ENCODE measurements at places on chromosomes 6 and 20.

- DNase-seq = no peak
Measured at GRCh38 chr6:71888756-71889340, 2.5 kb downstream of the RIMS1 start.

DNA sequence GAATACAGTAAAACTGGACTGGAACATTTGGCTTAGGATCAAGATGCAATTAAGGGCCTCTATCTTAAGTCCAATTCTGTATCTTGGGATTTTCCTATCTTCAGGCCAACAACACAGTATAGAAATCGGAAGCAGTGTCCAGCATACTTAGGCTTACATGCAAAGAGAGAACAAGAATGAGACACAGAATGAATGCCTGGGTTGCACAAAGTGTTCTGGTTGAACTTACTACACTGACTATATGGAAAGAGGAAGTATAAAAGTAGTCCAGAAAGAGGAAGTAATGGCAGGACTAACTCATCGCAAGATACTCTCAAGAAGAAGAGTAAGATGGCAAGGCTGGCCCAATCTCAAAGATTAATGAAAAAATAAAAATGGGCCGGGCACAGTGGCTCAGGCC is 87.6 kb downstream of the BTBD9 start:
- DNase-seq = no peak

DNA sequence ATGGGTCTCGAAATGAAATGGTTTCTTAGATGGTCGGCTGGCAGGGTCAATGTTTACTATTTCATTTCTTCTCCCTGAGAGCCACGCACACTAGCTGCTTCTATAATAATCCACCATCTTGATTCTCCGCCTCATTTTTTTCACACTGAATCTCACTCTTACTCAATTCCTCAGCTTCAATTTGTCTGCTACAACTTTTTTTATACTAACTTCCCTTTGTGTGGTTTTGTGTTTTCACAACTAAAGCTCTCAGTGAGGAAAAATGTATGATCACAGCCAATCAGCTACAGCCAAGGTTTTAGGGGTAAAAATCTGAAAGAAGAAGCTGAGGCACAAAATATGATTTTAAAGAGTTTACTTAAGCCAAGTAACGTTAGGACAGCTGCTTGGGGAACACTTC is 1309.4 kb downstream of the EPHA7 start:
- no peak for DNase-seq

GRCh38 chr20:22575087-22575721 is 9.2 kb downstream of the FOXA2 start:
- DNase-seq = no peak

- no peak for DNase-seq
Measured at GRCh38 chr6:113304116-113304515, 553.0 kb upstream of the MARCKS start.

DNA sequence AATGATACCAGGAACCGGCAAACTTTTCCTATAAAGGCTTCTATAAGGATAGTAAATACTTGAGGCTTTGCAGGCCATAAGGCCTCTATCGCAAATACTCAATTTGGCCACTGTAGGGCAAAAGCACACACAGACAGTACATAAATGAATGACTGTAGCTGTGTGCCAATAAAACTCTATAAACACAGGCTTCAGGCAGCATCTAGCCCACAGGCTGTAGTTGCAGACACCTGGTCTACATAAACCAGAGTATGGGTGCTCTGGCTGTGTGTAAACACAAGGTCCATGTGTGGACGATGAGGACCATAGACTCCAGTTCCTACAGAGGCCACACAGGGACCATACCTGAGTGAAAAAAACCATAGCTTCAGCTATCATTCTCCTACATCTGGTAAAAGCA is 52.2 kb downstream of the ZMYND8 start:
- no peak for DNase-seq

DNA sequence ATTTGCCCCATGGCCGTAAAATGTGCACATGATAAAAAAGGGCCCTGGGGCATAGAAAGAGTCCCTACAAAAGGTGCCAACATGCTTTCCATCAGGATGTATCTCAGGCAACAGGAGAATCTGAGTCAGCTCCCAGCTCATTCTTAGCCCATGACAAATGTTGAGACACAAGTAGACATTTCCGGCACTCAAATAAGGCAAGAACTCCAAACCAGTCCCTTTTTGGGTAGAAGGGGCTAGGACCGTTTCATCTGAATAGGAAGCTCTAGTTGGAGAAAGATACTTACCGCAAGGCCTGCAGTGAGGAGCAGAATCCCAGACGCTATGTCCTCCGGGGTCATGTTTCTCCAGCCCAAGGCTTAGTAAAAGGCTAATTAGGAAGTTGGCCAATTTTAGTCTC is 261.0 kb upstream of the RIN2 start:
- no peak for DNase-seq

DNA sequence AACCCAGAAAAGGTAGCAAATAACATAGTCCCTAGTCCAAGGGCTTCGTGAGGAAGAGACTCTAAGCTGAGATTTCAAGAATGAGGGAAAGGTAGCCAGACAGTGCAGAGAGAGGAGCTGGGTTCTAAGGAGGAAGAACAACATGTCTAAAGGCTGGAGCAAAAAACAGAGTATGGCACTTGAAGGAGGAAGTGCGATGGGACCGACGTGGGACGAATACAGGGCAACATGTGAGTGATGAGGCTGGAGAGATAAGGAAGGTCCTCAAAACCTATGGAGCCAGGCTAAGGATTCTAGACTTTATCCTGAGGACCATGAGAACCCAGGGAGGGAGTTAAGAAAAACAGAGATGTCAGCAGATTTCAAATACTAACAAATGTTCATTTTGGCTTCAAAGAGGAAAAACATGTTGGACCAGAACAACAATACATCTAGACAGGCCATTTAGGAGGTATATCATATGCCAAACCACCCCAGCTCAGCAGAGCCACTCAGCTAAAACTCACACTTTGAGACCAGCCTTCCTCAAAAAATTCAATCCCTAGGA is 17.5 kb downstream of the ATXN1 start:
- DNase-seq = no peak

GRCh38 chr20:48965189-48965910 is 43.8 kb downstream of the ARFGEF2 start:
- DNase-seq = no peak

DNA sequence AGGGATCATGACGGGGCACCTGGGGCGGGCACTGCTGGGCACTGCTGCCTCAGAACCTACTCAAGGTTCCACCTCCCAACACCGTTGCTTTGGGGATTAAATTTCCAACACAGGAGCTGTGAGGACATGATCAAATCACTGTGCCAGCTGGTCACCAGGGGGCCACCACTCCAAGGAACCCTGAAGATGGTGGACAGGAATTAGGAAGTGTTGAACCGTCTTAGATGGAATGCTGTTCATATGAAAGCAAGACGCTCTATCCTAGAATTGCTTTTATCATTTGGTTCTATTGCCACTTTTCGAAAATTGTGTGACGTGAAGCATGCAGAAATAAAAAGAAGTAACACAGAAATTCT is 140.3 kb downstream of the DLL1 start:
- DNase-seq = no peak

GRCh38 chr20:47708140-47708807 is 77.0 kb downstream of the SULF2 start:
- no peak for DNase-seq

DNA sequence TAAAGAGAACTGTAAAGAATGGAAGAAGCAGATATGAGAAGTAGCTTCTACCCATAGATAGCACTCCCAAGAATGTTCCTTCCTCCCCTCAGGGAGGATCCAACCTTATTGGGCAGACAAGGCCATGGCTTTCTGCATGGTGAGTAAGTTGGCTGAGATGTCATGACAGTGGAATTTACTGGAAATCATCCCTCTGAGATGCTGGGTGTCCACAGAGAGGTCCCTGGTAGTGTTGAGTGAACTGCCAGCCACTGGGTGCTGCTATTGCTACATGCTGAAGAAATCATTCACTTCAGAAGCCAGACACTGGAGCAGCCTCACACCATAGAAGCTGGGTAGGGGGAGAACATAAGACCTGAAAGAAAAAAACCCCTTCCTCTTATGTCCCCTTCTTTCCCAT is 46.4 kb upstream of the FERMT1 start:
- no peak for DNase-seq

DNA sequence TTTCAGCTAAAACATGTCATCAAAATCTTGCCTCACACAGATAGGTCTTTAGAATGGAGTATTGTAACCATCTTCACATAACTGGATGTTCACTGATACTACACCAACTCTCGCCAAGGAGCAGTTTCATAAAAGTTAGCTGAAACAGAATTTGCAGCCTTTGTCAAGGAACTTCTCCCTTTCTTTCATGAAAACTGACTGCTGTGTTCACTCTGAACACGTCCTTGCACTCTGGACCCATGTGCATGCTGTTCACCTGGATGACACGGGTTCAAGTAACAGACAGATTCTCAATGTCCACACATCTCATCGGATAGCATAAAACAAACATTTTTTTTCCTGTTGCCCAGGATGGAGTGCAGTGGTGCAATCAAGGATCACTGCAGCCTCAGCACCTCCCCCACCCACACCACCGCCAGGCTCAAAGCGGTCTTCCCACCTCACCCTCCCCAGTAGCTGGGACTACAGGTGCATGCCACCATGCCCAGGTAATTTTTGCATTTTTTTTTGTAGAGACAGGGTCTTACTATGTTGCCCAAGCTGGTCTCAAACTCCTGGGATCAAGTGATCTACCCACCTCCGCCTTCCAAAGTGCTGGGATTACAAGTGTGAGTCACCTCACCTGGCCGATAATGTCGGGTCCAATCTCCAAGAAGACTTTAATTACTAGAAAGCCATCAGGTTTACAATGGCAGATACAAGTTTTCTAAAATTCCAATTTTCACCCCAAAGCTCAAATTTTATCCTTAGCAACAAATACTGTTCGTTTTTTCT is 9.4 kb downstream of the DIDO1 start:
- DNase-seq = no peak

DNA sequence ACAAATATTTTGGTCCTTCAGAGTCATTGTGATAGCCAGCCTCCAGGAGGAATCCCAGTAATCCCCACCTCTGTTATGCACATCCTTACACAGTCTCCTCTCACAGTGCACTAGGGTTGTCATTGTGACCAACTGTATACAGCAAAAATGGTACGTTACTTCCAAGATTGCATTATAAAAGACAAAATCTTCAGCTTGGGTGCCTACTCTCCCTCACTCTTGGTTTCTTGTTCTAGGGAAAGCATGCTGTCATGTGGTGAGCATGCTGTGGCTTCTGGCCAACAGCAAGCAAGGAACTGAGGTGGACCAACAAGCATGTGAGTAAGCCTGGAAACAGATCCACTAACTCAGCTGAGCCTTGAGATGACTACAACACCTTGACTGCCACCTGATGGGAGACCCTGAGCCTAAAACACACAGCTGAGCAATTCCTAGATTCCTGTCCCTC is 130.1 kb upstream of the DST start:
- DNase-seq = no peak

GRCh38 chr6:158040051-158040803 is 58.6 kb downstream of the SYNJ2 start:
- no peak for DNase-seq

GRCh38 chr6:34671801-34672656 is 24.5 kb downstream of the ILRUN start:
- no peak for DNase-seq

GRCh38 chr6:13908955-13909381 is 15.8 kb upstream of the RNF182 start:
- no peak for DNase-seq

DNA sequence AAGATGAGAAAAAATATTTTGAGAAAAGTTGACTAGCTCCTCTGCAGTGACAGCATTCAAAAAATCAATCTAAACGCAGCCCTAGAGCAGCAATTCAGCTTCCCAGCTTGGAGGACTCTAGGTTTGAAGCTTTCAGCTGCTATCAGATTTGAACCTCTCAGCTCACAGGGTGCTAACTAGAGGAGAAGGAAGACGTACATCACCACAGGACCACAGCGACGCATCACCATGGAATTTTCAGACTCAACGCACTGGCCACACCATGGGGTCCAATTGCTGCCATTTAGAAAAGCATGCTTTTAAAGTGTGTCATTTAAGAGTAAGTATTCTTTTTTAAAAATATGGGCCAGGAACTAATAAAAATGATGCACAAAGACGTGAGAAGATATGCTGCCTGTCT is 45.0 kb upstream of the FUCA2 start:
- no peak for DNase-seq

DNA sequence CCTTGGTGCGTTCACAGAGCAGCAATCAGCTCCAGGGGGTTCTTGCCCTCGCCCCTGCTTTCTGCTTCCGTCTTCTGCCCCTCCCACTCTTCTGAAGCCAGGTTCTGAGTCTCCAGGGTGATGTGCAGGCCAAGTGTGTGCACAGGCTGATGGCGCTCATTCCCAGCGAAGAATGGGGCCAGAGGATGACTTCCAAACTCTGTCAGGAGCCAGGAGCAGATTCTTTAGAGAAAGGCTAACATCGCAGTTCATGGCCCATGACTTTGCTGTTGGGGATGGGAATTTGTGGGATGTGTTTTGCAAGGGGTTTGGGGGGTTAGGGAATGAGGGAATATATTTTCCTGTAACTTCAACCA is 56.1 kb upstream of the CCN6 start:
- no peak for DNase-seq

- DNase-seq = peak; percentile 28
Measured at GRCh38 chr6:39378960-39379425, 56.5 kb upstream of the KCNK16 start.

DNA sequence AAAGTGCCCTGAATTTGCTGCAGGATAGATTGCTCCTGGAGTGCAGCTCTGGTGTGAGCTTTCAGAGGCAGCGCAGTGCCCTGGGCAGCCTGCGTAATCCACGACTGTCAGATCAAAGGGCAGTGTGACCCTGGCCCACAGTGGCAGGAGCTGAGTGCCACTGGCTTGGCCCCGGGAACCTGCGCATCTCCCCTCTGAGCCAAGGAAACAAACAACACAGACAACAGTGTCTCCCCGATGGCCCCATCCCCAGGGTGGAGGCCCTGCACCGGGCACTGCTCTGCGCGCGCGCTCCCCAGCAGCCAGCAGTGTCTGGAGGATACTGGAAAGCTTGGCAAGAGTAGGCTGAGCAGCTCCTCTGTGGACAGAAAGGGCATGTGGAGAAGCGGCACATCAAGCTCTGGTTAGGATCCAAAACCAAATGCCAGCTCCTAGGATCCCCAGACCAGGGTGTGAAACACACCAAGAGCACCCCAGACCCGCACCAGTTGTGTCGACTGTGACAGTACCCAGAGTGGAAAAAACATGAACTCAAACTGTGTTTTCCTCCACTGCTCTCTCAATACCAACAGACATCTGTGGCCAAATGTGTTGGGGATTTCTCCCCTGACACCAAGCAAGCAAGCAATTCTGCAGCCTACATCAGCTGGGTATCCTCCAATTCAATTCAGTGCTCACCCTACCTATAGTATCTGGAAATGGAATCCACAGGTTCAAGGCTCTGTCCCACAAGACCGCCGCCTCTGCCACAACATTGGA is 26.7 kb downstream of the RBCK1 start:
- DNase-seq = no peak
